ENCODE measurements at places on chromosomes 7 and 10.

GRCh38 chr7:158270856-158271413 lies 316.7 kb downstream of the PTPRN2 start:
- DNase-seq: no peak

- no peak for DNase-seq
Observed at GRCh38 chr10:44389150-44389549, 4.3 kb upstream of the CXCL12 start.

DNA sequence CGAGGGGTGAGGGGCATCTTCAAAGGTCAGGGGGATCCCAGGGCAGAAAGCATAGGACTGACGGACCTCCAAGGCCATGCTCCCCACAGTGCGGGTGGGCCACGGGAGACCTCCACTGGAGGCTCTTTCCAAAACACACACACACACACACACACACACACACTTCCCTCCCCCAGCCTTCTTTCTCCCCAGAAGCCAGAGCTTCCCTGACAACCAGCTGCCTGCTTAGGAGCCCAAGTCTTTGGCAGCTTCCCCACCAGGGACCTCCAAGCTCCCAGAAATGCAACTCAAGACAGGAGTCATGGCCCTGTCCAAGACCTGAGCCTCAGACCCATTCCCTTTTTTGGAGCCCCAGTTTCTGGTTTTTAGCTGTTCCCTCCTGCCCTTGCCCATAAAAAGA lies 710 bp upstream of the C10orf105 start:
- no peak for DNase-seq

DNA sequence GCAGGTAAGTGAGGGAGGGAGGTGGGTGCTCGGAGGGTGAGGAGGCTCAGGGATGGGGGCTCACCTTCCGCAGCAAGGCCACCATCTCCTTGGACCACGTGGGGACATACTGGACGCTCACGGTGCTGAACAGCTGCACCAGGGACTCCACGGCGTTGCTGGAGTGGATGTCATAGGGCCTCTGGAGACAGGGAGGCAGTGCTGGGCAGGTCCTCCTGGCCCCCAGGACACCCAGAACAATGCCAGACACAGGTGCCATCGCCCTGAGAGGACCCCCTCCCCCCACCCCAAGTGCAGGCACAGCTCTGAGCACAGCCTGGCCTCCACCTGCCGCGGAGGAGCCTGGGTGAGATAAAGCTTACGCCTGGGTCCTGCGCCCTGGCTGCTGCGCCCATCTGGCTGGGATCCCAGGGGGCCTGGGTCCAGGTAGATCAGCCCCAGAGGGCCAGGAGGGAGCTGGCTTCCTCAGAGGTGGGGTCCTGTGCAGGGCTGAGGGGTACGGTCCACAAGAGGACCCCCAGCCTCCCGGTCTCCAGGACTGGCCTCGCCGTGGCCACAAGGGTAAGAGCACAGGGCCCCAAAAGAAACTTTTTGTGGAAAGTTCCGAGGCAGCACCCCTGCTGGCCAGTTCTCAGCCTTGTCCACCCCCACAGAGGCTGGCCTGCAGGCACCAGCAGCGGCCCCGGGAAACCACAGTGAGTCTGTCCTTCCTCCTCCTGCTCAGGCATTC lies 37.8 kb downstream of the DPYSL4 start:
- DNase-seq: no peak

DNA sequence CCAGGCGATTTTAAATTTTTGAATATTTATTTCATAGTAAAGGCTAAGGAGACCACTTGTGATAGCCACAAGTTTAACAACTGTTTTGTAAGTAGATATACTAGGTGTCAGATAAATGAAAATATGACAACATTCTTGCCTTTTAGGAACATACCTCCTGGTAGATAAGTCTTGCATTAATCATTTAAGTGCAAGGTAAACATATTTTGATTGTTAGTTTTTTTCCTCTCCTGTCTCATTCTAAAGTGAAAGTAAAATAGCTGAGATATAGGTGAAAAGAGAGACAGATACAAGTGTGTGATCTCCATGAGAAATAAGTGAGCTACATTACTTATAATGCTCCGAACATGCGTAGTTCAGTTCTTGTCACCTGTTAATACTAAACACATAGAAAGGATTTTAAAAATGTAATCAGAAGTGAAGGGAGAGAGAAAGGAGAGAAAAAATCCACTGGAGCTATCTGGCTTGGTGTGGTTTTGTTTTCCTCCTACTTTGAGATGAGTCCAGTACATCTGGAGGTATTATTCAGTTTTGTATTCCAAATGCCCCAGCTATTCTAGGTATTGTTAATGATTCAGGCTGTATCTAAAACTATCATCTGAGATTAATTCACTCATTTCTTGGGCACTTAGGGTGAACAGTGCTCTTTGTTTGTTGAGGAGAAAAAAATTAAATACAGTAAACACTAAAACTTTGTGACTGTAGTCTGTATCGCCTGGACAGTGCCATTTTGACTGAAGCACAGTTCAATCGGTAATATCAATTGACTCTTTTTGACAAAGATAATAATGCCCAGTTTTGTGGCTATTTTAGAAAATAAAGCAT lies 21.2 kb downstream of the GLCCI1 start:
- DNase-seq: no peak

DNA sequence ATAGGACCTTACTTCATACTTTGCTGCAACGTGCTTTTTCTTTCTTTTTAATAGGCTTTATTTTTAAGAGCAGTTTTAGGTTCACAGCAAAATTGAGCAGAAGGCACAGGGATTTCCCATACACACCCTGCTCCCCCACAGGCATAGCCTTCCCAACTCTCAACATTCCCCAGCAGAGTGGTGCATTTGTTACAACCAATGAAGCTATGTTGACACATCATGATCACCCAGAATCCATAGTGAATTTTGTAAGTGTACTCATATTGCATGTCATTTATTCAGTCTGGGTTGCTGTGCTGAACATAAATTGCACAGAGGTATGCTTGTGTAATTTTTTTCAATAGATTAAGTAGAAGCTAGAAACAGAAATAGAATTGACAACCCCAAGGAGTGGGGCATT lies 327.3 kb downstream of the INHBA start:
- no peak for DNase-seq

GRCh38 chr7:95330204-95330960 lies 6.0 kb upstream of the PON1 start:
- DNase-seq: no peak

- no peak for DNase-seq
Observed at GRCh38 chr7:73679709-73680108, 3.5 kb downstream of the DNAJC30 start.

GRCh38 chr7:6650086-6650485 lies 13.0 kb downstream of the ZNF316 start:
- no peak for DNase-seq

All from foreskin fibroblast (primary cell).